ENCODE measurements at places on chromosomes 5 and 9.

DNA sequence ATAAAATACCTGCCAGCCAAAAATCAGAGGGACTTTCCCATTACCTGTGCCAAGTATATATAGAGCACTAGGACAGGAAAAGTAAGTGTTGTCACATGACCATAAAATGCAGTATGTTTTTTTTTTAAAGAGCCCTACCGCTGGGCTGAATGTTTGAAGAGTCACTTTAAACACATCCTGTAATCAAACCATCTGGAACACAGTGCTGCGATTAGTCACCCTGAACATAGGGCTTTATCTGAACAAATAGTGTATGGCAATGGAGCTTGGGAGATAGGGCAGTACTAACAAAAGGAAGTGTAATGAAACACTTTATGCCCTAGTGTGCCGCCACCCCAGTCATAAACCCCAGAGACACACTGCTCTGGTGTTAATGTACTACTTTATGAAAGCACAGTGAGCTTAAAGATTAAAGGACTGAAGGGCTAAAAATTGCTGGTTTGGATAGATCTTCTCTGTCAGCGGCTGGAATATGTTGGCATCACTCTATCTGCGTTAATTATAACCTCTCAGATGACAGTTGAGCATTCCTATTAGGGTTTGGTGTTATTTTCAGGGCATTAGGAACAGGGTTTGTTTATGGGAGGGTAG lies 90.4 kb downstream of the ZNF608 start:
- DNase-seq = no peak

DNA sequence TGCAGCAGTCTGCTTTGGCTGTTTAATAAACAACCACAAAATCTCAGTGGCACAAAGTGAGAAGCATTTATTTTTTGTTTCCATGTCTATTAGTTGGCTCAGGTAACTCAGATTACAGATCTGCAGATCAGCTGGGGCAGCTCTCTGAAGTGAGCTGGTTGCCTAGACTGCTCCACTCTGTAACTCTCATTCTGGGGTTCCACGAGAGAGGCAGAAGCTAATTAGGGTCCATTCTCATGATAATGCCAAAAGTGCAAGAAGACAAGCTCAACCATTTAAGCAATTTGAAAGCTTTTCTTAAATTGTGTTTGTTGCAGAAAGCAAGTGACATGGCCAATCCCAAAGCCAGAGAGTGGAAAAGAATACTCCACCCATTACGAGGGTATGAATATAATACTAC lies 13.2 kb downstream of the MEIKIN start:
- no peak for DNase-seq

GRCh38 chr9:70468291-70468690 lies 53.8 kb upstream of the KLF9 start:
- no peak for DNase-seq

- DNase-seq = no peak
These were observed at the start of gene C9orf50 for GRCh38 chr9:129620669-129621295. Gene C9orf50 (minus strand): TSS chr9:129621101. CDS start chr9:129620574, 527 bp downstream.

- no peak for DNase-seq
These were observed 26.1 kb upstream of the CTSL start for GRCh38 chr9:87699835-87700234.

DNA sequence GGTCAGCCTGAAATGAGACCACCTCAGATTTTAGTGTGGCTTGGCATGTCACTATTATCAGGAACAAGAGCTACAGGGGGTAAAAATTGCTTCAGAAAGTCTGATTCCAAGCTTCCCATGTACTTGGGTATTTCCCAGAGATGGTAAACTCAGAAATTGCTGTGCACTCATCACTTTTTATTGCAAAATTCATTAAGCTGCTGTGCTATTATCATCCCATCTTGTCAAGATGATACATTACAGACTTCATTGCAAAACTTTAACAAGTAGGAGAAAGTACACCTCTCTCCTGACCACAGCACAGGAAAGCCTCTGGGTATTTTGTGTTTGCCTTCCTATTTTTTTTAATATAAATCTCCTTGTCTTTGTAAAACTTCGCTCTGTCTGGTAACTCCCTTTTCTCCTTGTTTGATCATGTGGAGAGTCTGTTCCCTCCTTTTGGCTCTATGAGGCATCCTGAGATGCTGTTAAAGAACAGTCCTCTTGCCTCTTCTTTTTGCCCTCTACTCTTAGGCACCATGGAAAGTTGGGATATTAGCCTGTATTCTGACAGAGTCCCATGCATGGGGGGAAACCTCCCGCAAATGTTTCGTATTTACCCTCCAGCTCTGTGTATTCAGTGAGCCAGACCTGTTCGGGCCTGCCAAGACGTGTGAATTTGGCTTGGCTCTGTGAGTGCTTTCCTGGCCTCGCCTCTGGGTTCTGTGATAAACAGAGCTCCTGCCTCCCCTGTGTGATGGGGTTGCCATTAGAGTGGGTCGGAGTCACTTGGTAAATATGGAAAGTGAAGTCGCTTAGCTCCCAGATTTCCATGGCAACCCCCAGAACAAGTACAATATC lies 260.7 kb downstream of the NR3C1 start:
- no peak for DNase-seq

DNA sequence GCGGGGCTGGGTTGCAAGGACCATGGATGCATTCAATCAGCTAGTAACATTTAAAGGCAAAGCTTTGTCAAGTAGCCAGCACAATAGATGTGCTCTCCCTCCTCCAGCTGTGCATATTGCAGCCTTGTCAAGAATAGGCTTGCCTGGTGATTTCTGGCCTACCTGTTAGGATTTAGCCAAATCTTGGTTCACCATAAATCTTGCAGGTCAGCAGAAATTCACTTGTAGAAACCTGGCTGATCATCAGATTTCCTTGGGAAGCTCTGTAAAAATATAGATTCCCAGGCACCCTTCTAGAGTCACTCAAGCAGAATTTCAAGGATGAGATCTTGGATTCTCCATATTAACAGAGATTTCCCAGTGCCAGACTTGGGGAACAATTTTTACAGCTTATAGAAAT lies 152.2 kb upstream of the SLC12A2 start:
- DNase-seq = no peak

- DNase-seq = no peak
These were observed 91.9 kb upstream of the ATG10 start for GRCh38 chr5:81879936-81880335.

- DNase-seq = no peak
These were observed 1571.3 kb downstream of the MAT2B start for GRCh38 chr5:165076686-165077085.

DNA sequence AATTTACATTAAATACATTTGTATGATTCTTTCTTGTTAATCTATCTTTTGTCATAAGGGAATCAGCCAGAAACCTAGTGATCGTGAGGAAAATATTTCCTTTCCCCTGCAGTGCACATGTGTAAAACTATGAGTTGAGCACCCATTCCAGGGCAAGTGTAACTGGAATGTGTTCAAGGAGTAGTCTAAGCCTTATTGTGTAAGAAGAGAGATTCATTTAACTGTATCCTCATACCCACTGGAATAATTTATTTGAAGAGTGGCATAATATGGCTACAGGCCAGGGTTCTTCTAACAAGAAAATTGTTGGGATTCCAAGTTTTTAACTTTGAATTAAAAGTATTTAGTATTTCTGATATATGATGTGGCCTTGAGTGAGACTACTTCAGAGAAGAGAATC lies 1692.7 kb downstream of the EFNA5 start:
- no peak for DNase-seq
